ENCODE measurements at places on chromosomes 5 and 9.

GRCh38 chr5:73654819-73655318, 28.9 kb downstream of the ARHGEF28 start:
- no peak for DNase-seq

GRCh38 chr5:76818844-76819831, at the start of gene F2RL1:
Gene F2RL1, plus strand, starts transcription at chr5:76819030. Its CDS starts 153 bp downstream, at chr5:76819183.
- DNase-seq, result no peak

- DNase-seq, result no peak
Measured at GRCh38 chr5:155189981-155190380, 176.4 kb downstream of the KIF4B start.

DNA sequence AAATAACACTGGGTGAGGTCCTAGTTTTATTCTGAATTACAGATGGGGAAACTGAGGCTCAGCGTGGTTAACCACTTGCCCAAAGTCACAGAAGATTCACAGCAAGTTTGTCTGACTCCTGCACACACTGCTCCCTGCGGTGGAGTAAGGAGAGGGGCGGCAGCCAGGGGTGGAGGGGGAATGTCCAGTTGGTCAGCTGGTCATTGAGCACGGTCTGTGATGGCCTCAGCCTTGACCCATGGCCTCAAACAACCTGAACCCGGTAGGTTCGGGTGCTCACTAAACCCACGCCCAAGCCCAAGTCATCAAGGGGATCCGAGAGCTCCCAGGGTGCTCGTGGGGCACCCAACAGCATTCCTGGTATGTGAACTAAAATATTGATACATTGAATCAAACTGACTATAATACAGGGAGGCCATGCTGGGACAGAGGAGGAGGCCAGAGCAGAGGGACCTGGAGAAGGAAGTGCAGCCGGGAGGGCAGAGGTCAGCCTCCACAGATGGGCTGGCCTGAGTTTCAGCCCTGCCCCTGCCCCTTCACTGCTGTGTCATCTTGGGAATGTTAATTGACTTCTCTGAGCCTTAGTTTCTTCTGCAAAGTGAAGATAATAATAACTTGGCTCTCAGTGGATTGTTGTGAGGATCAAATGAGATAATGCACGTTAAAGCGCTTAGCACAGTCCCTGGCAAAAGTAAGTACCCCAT, 3.6 kb upstream of the IL17B start:
- DNase-seq, result no peak

All from NCI-H187 treated with DMSO at 0.1 percent for 48 hours (cell line).